Tibial nerve (tissue), 4 donors: ENCODE measurements at places on chromosomes 2 and 18.

- H3K4me3 ChIP-seq: no peak overlapping the region
- H3K4me1 ChIP-seq: no peaks in the 10 kb centered on the region
- no peak overlapping the region for H3K27ac ChIP-seq
- H3K27me3 ChIP-seq: no peaks in the 10 kb centered on the region
- no peak for DNase-seq
- H3K36me3 ChIP-seq: no peaks in the 10 kb centered on the region
These were observed 399.8 kb downstream of the CDH7 start for GRCh38 chr18:66150650-66151049.

DNA sequence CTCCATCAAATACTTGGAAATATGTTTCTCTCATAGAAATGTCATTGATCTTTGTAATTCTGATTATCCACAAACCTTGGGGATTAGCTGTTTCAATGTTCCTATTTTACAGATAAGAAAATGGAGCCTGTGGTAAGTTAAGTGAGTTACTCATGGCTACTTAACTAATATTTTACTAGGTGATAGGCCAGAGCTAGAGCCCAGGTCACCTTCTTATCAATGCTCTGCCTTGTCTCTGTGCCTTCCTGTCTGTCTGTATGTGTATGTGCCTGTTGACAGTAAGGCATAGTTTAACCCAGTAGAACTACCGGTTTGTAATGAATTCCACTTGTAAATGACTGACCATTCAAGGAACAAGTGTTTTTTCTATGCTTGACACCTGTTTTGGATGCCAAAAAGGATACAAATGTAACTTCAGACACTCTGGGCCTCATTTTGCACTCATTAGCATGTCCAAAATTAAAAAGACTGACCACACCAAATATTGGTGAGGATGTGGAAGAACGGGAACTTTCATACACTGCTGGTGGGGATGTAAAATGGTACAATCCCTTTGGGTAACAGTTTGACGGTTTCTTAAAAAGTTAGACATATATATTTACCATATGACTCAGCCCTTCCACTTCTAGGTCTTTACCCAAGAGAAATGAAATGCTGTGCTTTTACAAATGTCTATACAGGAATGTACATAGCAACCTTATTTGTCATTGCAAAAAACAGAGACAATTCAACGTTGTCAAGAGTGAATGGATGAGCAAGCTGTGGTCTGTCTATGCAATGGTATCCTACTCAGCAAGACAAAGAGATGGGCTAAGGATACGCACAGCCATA is 19.6 kb upstream of the IL1A start:
- H3K4me1 ChIP-seq: no peaks in the 10 kb centered on the region
- H3K4me3 ChIP-seq: no peak overlapping the region
- H3K27me3 ChIP-seq: no peaks in the 10 kb centered on the region

- DNase-seq: no peak
- H3K27ac ChIP-seq: no peak overlapping the region
- H3K27me3 ChIP-seq: no peaks in the 10 kb centered on the region
- no peaks in the 10 kb centered on the region for H3K4me1 ChIP-seq
- no peak overlapping the region for H3K4me3 ChIP-seq
These were observed 5.6 kb upstream of the WDR7 start for GRCh38 chr18:56645415-56646016.

GRCh38 chr2:7027411-7027810 is 110.2 kb downstream of the RNF144A start:
- no peak for DNase-seq
- no peaks in the 10 kb centered on the region for H3K4me1 ChIP-seq
- no peaks in the 10 kb centered on the region for H3K27me3 ChIP-seq

DNA sequence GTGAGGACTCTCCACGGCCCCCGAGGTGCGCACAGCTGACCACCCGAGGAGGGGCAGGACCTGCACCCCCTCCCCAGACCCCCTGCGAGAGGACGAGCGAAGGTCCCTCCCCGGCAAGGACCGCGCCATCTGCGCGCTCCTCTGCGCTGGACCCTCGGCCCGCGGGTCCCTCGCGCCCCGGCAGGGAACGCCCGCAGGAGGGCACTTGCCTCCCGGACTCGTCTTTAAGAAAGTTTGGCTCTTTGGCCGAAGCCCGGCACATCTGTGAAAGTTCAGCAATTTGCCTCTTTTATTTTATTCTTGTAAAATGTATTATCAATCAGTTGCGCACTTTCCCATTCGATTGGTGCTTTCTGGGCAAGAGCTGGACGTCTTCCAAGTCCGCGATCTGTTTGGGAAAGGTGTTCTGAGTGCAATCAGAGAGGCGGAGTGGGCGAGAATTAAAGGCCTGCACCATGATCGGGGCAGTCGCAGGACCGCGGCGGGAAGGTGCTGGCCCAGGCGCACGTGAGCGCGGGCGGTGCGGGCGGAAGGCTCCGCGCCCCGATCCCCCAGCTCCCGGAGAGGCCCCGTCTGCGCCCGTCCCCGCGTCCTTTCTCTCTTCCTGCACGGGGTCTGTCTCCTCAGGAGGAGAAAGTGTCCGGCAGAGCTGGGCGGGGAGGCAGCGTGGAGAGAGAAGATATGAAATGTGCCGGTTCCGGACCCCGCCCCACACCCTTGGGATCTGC is 1.6 kb upstream of the ALKAL2 start:
- H3K27ac ChIP-seq: no peak overlapping the region
- H3K4me1 ChIP-seq: peaks cover 15% of the 10 kb centered on the region
- H3K4me3 ChIP-seq: peak overlapping the region; percentile 33
- no peaks in the 10 kb centered on the region for H3K36me3 ChIP-seq
- no peak for DNase-seq

DNA sequence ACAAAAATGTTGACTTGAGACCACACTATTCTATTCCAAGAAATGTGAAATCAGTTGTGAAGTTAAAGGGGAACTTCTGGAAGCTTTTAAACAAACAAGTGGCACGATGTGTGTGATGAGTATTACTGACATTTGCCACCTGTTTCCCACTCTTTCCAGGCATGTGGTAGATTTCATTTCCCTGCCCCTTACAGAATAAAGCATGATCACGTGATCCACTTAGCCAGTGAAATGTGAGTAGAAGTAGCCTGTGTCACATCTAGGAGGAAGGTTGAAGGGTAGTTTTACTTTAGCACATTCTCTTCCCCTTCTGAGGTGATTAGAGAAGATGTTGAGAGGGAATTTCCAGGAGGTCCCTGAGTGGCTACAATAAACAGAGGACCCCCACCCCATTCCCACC is 3.8 kb downstream of the COL4A4 start:
- DNase-seq: no peak
- H3K4me1 ChIP-seq: peaks cover 19% of the 10 kb centered on the region
- no peaks in the 10 kb centered on the region for H3K27me3 ChIP-seq
- H3K4me3 ChIP-seq: no peak overlapping the region
- no peaks in the 10 kb centered on the region for H3K36me3 ChIP-seq
- H3K27ac ChIP-seq: no peak overlapping the region

DNA sequence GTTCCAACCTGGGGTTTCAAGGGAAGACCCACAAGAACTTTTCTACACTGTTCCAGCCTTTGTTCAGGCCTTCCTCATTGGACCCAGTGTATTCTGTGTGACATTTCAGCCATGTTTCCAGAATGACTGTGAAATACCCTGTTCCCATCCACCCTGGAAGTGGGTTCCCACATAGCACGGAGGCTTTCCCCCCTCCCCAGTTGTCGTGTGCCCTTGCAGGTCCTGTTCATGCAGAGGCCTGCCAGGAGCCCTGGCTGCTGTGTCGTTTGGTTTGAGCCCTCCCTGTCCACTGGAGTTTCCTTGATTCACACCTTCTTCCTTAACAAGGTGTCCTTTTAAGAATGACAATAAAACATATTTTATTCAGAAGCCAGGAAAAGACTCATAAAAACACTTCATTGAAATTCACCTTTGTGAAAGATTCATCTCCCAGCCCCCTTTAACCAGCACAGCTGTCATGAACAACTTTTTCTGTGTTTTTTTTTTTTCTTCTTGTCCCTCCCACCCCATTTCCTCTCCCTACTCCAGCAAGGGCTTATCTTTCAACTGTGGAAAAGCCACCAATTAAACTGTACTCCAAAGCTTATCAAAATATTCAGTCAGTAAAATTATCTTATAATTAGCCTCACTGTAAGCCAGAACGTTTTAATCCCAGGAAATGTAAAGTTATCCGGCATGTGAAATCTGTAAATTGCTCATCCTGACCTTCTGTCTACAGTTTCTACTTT is 106.4 kb downstream of the ACOXL start:
- no peak overlapping the region for H3K27ac ChIP-seq
- H3K4me1 ChIP-seq: peaks cover 7% of the 10 kb centered on the region
- DNase-seq: no peak
- H3K36me3 ChIP-seq: no peaks in the 10 kb centered on the region

GRCh38 chr2:62547854-62548253 is 41.9 kb upstream of the TMEM17 start:
- H3K4me1 ChIP-seq: peaks cover 6% of the 10 kb centered on the region
- no peaks in the 10 kb centered on the region for H3K27me3 ChIP-seq
- no peak overlapping the region for H3K4me3 ChIP-seq
- no peak overlapping the region for H3K27ac ChIP-seq

DNA sequence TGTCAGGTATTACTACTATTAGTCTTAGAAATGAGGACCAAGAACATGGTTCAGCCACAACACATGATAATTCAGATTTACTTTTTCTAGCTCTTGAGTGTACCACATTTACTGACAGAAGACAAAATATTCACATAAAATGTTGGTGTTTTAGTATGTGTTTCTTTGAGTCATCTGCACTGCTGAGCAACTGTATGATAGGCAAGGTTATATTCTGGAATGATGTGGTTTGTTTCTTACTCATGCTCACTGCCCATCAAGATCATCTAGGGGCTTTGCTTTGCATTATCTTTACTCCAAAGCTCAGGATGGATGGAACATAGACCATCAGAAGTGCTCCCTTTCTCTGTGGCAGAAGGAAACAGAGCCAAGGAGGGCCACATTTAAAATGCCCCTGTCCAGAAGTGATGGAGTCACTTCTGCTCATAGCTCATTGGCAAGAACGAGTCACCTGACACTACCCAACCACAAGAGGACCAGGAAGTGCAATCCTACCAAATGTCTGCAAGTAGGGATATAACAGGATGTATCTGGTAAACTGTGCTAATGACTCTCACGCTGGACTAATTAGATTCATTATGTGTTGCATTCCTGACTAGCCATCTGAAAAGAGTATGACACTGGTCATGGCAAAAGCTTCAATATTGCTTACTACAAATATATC is 81.5 kb downstream of the DIS3L2 start:
- no peak for DNase-seq
- H3K27ac ChIP-seq: no peak overlapping the region
- H3K4me3 ChIP-seq: no peak overlapping the region
- H3K27me3 ChIP-seq: no peaks in the 10 kb centered on the region
- H3K36me3 ChIP-seq: no peaks in the 10 kb centered on the region

GRCh38 chr2:33363325-33364298 is 112.8 kb upstream of the RASGRP3 start:
- H3K27me3 ChIP-seq: no peaks in the 10 kb centered on the region
- H3K4me3 ChIP-seq: no peak overlapping the region
- DNase-seq: no peak
- peaks cover 7% of the 10 kb centered on the region for H3K36me3 ChIP-seq
- no peaks in the 10 kb centered on the region for H3K4me1 ChIP-seq
- H3K27ac ChIP-seq: no peak overlapping the region

DNA sequence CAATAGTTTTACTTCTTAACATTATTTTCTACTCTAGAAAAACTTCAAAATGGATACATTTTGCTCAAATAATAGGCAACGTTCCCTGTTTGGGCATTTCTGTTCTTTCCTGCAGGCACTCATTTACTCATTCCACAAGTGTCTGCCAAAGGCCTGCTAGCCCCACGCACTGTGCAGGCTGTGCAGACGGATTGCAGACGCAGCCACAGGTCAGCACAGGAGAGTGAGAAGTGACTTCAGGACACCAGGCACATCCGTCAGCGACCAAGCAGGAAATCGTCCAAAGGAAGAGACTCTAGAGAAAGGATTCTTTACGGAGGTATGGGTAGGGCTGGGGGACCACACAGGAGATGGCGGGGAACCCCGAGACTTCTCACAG is 103.0 kb upstream of the AGAP1 start:
- H3K4me1 ChIP-seq: no peaks in the 10 kb centered on the region
- no peak overlapping the region for H3K27ac ChIP-seq
- H3K36me3 ChIP-seq: no peaks in the 10 kb centered on the region
- DNase-seq: no peak
- H3K4me3 ChIP-seq: no peak overlapping the region

DNA sequence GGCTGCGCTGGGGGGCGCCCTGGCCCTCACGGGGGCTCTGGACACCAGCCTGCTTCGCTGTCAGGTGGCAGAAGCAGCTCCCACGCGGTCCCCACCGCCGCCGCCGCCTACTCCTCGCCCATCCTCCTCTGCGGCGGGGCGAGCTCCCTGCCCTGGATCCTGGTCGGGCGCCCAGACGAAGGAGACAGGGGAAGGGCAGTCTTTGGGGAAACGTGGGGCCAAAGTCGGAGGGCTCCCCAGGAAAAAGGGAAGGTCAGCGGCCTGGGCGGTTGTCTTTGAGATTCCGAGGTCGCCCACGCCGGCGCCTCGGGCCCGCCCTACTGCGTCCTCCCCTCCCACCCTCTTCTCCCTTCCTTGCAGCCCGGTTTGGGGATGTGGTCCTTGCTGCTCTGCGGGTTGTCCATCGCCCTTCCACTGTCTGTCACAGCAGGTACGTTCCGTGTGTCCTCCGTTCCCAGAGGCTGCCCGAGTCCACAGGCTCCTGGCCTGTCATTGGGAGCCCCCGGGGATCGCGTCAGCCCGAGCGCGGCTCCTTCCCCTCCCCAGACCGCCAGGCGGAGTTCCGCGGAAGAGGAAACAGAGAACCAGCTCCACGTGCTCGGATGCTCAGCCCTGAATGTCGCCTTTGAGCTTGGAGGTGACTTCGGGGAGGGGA is 800 bp downstream of the IL1RL2 start:
- peak overlapping the region; percentile 23 for H3K4me3 ChIP-seq
- H3K4me1 ChIP-seq: no peaks in the 10 kb centered on the region
- H3K36me3 ChIP-seq: no peaks in the 10 kb centered on the region
- peak; percentile 42 for DNase-seq

GRCh38 chr2:211458974-211459373 is 902.6 kb downstream of the CPS1 start:
- no peak overlapping the region for H3K4me3 ChIP-seq
- no peak overlapping the region for H3K27ac ChIP-seq
- H3K36me3 ChIP-seq: no peaks in the 10 kb centered on the region
- H3K4me1 ChIP-seq: no peaks in the 10 kb centered on the region
- H3K27me3 ChIP-seq: no peaks in the 10 kb centered on the region
